ENCODE measurements at places on chromosomes 4 and X.

- no peak for DNase-seq
Observed at GRCh38 chr4:56674984-56675383, 6.1 kb downstream of the HOPX start.

DNA sequence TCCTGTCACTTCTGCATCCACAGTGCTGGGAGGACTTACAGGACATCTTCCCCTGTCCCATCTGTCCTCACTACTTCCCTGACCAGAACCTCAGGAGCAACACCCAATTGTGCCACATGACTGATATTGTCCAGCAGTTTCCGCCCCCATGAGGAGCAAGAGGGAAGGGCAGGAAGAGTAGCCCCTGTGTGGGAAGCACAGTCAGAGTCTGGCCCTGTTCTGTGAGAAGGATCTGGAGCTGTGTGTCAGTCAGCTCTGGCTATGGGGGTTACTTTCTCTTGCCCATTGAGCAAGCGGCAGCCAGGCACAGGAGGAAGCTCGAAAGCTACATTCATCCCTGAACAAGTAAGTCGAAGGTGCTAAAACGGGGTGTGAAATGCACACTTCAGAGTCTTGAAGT lies 14.8 kb upstream of the TRIM60 start:
- DNase-seq = no peak

- no peak for DNase-seq
Observed at GRCh38 chr4:74297539-74297938, 10.7 kb upstream of the EPGN start.

- DNase-seq = no peak
Observed at GRCh38 chr4:158597879-158598596, 73.6 kb downstream of the C4orf46 start.

GRCh38 chr4:55921093-55921492 lies 27.7 kb upstream of the CEP135 start:
- no peak for DNase-seq

- no peak for DNase-seq
Observed at GRCh38 chrX:23185951-23186350, 148.7 kb upstream of the PTCHD1 start.

- peak; percentile 8 for DNase-seq
Observed at GRCh38 chrX:13899607-13900006, 82.7 kb upstream of the GPM6B start.

DNA sequence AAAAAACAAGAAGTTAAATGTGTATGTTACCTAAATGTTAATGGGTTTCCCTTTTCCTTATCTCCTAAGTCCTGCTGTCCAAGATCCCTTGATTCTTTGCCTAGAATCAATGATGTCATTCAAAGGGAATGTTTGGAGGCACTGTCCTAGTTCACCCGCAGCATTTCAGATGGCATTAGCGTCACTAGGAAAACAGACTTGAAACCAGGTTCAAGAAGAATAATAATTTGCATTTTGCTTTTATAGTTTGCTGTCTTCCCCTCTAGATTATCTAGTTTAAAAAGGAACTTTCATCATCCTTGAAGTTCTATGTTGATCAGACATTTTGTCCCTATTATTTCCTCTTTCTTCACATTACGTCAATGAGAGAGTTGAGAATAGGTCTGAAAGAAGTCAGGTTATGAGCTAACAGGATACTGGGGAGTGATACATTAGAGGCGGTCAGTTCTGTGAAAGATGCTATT lies 234.1 kb upstream of the PGRMC2 start:
- DNase-seq = peak; percentile 26

DNA sequence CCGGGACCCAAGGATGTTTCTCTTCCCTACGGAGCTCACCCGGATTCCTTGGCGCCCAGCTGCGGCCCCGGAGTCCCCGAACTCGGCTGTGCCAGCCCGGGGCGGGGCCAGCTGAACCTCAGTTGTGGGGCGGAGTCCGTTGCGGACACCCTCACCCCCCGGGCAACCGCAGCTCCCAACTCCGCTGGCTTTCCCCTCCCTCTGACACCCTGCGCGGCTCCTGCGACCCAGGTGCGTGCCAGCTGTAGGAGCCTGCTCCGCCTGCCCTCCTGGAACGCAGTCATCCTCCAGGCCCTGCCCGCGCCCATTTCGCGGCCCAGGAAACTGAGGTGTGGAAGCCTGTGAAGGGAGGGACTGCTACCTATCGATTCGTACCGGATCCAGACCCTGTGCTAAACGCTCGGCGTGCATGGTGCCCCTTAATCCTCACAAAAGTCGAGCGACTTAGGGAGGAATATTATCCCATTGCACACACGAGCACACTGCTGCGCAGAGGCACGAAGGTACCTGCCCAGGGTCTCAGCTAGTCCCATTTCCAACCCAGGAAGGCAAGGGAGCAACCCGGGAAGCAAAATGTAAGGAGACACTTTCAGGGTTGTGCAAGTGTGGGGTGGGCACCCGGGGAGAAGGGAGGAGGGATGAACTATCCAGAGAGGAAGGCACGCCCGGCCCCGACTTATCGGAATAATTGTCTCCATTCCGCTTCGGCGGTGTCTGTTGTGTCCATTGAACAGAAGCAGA lies 12.3 kb downstream of the MSX1 start:
- DNase-seq = no peak

- DNase-seq = peak; percentile 78
Observed at GRCh38 chr4:153083447-153083947, 120.7 kb upstream of the TRIM2 start.

- DNase-seq = no peak
Observed at GRCh38 chrX:86845101-86845500, 672.5 kb upstream of the KLHL4 start.

GRCh38 chrX:100750883-100751282 lies 19.0 kb upstream of the SYTL4 start:
- no peak for DNase-seq

GRCh38 chr4:184792334-184792733 lies 33.4 kb downstream of the ACSL1 start:
- no peak for DNase-seq

DNA sequence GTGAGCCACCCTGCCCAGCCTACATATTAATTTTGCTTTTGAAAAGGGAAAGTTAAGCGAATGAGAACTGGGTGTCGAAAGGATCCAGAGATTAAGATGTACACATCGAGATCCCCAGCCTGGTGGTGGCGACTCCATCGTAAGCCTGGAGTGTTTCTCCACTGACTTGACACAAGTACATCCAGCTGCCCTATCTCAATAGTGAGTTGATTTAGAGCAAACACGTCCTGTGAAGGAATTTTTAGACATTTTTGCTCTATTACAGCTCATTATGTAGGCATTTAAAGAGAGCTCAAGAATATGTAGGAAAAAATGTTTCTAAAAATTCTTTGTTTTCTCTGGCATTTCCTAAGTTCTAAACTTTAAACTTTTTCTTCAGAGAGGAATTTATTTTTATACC lies 11.7 kb upstream of the CLDN34 start:
- DNase-seq = no peak

DNA sequence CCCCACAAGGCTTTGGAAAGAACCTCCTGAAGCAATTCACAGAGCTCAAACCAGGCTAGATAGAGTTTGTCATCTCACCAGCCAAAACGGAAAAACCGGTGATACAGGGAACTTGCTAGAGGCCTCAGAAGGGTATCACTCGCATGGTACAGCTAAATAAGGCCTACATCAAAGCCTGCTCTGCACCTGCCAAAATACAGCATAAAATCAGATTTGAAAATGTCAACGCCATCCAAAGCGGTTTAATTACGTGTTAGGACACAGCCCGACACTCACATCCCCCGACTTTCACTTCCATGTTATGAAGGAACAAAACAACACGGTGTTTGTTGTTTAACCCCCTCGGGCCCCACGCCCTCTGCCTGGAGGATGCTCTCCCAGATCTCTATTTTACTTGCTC lies 65.0 kb downstream of the MAPK10 start:
- no peak for DNase-seq

GRCh38 chrX:101429934-101430333 lies 21.9 kb downstream of the HNRNPH2 start:
- no peak for DNase-seq

DNA sequence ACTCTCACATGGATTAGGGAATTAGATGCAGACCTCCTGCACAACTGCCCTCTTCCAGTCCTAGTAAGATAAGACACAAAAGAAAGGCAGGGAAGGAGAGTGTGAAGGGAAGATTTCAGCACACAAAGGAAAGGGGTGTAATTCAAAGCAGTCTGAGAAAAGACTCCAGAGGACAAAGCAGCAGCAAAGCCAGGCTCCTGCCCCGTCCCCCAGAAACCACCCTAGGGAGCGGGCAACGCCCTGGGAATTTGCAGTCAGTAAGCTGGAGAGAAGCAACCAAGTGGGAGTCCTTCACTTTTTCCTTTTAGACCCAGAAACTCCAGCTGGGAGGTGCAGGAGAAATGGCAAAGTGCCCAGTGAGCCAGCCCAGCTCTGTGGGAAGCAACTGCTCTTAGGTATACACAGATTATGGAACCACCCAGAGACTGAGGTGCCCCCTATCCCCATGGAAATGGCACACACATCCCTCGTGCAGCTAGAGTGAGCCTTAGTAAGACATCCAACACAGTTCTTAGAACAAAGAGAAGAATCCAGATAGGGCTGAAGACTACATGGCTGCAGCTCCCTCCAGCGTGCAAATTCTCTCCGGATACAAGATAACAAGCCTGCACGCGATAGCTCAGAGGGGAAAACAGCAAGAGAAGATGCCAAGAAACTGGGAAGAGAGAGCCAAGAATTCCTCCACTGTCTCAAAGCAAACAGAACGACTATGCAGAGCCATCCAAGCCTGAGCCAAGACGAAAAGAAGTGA lies 26.5 kb upstream of the IRAK1 start:
- no peak for DNase-seq

- DNase-seq = no peak
Observed at GRCh38 chrX:125205133-125205917, 114.3 kb upstream of the TEX13C start.

DNA sequence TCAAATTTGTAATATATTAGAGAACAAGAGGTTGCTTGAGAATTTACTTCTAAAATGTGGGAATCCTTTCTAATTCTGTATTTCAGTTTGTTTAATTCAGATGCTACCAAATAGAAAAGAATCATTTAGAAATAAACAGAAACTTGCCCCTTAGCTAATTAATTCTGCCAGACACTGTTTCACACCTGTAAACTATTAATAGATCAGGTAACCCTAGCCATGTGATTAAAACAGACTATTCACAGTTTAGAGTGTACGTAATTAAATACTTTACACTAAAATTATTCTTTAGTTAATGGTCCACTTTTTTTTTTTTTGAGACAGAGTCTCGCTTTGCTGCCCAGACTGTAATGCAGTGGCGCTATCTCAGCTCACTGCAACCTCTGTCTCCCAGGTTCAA lies 124.0 kb downstream of the PTPN13 start:
- no peak for DNase-seq

DNA sequence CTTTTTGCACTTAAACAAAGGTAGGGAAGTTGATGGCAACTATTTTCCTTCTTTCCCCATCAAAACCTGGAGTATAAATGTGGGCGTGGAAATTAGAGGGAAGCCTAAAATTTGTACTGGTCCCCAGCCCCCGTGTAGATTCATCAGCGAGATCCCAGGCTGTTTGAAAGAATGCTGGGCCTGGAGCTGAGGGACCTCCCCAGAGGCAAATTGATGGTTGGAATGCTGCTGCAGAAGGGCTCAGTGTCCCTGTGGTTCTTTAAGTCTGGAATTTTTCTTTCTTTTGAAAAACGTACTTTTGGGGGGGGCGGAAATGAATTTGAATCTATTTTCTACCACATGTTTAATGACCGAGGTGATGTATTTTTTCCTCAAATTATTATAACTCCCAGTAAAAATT lies 197.2 kb downstream of the CBR4 start:
- DNase-seq = no peak

DNA sequence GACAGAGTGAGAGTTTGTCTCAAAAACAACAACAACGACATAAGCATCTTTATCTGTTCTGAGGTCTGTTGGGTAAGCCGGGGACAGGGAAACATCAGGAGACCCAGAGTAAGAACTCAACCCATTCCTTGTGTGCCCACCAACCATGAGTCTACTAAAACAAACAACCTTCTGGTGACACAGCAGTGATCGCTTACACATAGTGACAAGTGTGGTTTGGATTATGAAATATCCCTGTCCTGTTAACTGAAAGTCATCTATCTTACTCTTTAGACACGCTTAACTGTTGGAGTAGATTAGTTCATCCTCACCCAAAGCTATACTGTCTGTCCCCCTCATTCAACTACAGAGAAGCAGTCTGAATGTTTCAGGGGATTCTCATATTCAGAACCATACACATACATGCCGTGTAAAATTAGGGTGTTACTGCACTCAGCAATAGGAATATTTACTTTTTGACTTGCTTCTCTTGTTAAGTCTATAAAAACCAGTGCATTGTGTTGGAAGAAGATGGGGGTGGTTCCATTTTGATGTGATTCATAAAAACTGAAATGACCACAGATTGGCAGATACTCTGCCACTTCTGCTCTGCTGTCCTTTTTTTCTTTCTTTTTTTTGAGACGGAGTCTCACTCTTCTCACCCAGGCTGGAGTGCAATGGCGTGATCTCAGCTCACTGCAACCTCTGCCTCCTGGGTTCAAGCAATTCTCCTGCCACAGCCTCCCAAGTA lies 27.4 kb downstream of the PHKA2 start:
- no peak for DNase-seq

DNA sequence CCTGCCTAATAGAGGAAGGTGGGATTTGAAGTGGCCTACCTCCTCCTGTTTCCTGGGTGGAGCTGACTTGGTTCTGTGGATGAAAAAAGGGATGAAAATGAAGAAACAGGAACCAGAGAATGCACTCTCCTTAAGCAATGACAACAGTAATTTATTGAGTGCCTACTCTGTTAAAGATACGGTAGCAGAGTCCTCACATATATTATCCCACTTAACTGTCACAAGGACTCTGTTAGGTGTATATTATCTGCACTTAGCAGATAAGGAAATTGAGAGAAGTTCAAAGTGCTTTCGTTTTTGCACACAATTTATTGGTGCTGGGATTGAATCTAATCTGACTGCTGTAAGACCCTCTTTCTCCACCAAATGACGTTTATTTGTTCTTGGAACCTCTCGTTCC lies 301.2 kb downstream of the PACRGL start:
- DNase-seq = no peak

DNA sequence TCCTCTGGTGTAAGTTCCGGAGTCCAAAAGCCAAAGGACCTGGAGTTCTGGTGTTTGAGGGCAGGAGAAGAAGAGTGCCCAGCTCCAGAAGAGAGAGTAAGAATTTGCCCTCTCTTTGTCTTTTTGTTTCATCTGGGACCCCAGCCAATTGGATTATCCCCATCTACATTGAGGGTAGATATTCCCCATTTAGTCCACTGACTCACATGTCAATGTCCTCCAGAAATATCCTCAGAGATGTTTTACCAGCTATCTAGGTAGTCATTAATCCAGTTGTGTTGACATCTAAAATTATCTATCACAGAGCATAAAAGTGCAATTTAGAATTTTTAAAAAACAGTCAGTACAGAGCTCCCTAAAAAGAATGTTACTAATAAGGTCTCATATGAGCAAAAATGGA lies 132.9 kb upstream of the TMEM47 start:
- no peak for DNase-seq

DNA sequence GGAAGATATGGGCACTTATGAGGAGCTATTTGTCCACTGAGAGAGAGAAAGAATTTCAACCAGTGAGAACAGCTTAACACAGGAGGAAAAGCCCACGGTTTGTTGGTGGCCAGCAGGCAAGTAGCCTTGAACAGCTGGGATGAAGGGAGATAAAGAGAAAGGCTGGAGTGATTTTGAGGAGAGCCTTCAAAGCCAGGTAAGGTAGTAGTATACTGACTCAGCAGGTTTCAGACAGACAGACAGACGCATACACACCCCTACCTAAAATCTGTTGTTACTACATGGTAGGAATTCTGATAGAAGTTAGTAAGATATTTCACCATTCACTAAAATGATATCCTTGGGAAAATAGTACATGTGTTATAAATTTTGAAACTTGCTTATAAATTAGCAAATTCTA lies 60.5 kb downstream of the SEC24D start:
- no peak for DNase-seq

GRCh38 chrX:132984058-132984650 lies 25.7 kb upstream of the HS6ST2 start:
- DNase-seq = no peak
